ENCODE measurements at places on chromosomes 6 and 20.
A peak's percentile ranks its signal among the peaks of the same experiment; 100 is the strongest.

- peak; percentile 50 for DNase-seq
Measured at GRCh38 chr20:31704225-31705119, 18.2 kb downstream of the BCL2L1 start.

GRCh38 chr6:24571361-24571760 lies 74.6 kb downstream of the KIAA0319 start:
- no peak for DNase-seq

DNA sequence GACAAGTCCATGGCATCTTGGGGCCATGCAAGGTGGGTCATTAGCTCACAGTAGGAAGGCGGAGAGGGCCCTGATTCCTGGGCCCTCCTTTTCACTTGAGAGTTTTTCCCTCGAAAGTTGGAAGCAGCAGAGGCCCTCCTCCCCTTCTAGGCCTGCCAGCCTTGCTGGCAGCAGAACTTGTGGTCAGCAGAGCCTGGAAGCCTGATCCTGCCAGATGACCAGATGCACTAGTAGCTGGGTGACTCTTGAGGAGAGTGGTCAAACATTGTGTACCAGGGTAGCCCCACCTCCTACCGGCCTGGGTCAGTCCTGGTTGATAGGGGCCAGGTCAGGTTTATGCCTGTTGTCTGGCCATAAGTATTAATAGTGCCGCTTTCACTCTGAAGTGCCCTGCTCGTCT lies 3.8 kb upstream of the HMGA1 start:
- no peak for DNase-seq

GRCh38 chr20:5821627-5822215 lies 71.5 kb downstream of the SHLD1 start:
- no peak for DNase-seq

DNA sequence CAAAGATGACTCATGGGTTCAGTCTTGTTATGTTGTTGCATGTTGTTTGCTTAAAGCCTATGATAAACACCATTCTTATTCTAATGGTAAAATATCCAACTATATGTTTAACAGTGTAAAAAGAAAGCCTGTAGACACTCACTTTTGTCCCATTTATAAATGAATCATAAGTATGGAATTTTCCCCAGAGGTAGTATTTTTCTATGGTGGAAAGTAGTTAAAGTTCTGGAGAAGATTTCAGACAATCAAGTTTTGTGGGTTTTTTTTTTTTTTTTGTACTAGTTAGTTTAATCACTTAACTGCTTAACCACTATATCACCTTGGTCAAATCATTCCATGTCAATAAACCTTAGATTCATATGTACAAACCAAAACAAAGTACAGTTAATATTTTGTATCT lies 35.8 kb downstream of the PTCHD4 start:
- no peak for DNase-seq

DNA sequence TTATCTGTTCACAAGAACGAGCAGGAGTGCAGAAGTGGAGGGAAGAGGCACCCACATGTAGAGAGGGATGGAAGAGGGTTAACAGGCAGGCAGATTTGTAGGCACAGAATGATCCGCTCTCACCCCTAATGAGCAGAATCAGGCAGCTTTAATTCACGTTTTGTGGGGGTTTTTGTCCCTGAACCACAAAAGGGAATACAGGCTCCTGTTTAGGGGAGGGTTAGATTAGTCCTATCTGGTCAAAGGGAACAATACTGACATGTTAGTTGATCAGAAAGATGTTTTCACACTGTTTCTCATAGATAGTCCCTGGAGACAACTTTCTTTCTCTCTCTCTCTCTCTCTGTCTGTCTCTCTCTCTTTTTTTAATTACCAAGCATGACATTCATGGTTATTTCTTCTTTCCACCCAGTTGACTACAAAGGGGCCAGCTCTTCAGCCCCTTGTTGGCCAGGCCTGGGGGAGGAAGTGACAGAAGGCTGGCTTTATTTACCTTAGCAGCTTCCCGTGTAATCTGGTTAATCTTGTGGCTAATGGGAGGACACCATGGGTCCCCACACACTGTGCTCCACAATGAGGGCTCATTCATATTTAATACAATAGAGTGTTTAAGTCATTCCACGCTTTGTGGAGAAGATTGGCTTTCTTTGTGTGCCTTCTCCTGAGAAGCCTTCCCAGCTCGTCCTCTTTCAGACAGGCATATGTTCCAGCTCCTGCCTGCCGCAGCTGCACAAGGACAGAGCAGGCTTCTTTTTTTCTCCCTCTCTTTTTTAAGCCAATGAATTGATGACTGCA lies 958.8 kb downstream of the TFAP2A start:
- DNase-seq, result no peak

- peak; percentile 49 for DNase-seq
Measured at GRCh38 chr20:61753316-61753942, 312.3 kb downstream of the TAF4 start.

DNA sequence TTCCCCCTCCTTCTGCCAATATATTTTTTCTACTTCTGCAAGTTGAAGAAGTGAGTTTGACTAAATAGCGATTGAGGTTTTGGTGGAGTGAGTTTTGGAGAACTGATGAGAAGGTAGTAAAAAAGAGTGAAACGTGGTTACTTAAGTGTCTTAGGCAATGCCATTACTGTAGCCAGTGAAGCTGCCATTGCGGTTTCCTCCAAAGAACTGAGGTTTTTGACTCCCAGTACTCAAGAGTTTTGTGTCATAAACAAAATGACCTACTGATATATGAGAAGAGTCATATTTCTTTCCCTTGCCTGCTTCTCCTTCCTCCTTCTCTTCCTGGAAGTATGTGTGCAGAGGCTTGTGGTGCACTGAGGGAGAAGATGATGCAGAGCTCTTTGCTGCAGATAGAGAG lies 554.5 kb upstream of the MAP3K7 start:
- no peak for DNase-seq
